Foreskin melanocyte (primary cell): ENCODE measurements at places on chromosomes 4 and X.

DNA sequence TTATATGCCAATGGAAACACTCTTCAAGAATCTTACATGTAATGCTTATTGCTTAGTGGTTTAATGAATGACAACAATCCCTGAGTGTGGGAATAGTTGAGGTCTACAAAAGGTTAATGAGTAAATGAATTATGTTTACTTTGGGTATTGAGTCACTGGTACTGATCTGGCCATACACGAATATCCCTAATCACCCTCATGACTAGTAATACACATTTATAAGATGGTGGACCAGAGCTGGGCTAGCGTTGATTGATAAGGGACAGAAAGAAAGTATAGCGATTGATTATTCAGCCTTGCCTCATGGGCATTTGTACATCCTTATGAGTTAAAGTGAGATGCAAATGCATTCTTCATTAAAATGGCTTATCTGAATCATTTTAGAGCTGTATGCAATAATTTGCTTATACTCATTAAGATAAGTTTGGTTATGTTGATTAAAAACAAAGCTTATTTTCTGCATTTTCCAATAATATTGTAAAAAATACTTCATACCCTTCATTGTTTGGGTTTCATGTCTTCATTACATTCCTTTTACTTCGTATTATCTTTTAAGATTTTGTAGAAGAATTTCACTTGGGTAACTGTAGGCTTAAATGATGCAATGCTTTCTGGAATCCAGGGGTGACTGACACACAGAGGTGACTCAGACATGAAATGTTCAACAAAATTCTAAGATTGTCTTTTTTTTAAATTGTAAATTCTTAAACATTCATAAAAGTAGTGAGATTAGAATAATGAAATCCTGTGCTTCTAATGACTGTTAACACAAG, 47.4 kb downstream of the FGF2 start:
- DNase-seq, result no peak

DNA sequence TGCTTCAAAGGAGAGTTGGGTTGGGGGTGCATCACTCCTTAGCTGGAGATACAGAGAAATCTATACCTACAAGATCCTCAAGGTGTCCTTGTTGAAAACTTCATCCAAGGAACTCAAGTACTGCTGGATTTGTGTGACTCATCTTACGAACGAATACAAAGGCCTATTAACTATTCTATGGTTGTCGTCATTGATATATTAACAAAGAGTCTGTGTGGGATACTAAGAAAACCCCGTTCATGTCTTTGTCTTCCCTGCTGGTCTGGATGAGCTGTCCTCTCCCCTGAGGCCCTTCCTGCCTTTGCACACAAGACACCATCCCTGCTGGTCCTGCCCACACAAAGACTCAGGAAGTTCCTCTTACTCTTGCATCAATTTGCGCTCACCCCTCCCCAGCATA, 54.9 kb upstream of the IRF2 start:
- peak; percentile 99 for DNase-seq

GRCh38 chr4:140726776-140727500, 29.2 kb downstream of the TBC1D9 start:
- DNase-seq, result no peak

DNA sequence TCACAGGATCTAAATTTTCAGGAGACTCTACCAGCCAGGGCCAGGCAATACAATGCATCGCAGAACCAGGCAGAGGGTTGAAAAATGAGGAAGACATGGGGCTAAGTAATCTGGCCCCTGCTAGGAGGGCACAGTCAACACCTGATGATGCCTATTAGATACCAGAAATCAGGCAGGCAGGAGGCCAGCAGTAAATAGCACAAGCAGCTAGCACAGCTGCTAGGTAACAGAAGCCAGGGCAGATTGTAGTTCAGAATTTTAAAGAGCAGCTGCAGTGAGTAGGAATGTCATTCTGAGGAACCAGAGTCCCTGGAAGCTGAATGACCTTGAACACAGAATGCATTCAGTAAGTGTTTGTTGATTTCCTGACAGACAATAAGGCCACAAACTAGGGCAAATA, 38.8 kb upstream of the TRPC5OS start:
- DNase-seq, result no peak

DNA sequence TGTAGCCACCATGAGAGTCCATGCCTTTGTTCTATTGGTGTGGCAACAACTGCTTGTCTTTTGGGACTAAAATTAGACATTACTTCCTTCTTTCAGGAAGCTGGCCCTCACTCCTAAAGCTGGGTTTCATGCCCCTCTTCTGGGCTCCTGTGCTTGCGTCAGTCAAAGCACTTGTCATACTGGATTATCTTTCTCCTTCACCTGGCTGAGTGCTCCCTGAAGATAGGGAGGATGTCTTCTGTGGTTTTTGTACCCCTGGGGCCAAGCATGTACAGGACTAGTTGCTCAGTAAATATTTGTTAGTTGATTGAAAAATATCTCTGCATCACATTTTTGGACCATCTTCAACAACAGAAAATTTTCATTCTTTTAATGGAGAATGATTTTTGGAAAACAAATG, 26.1 kb upstream of the LONRF3 start:
- DNase-seq, result no peak

DNA sequence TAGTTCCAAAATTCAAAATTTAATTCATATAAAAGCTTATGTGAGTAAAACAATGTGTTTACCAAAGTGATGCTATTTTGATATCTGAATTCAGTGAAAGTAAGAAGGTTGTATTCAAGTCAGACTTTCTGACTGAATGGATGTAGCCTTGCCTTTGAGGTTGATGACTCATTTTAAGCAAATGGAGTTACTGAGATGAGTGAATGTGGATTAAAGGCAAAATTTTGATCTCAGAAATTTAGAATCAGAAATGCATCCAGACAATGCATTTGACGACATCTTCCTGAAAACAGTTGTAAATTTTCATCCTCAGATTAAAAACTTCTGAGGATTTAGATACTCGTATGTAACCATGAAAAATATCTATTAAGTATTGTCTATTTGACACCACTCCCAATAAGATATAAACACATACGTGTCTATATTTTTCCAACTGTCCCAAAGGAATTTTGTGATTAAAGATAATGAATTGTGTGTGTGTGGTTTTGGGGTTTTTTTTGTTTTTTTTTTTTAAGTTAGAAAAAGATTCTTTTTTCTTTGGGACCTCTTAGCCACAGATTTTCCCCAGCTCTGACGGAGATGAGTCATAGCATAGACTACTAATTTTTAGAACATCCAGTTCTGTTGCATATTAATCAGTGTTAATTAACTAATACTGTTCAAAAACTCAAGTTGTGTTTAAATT, 34.4 kb downstream of the NFKB1 start:
- DNase-seq, result peak; percentile 41

GRCh38 chr4:174521800-174522182, 497 bp downstream of the HPGD start:
- DNase-seq, result no peak

GRCh38 chr4:72945719-72946336, 123.7 kb downstream of the COX18 start:
- DNase-seq, result no peak

DNA sequence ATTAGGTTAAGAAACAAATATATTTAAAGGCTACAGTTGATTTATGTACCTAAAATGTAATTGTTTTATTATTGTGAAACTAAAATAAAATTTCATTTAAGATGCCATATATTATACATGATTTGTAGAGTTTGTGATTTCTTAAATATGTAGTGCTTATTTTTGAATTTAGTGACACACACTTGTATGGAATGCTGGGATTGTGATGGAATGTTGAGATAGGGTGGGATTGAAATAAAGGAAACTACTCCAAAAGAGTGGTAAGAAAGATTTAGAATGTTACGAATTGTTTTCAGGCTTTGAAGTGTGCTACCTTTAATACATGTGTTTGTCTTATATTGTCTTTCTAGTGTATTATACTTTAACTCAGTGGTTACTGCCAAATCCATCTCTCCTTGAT, 330.3 kb upstream of the PITX2 start:
- no peak for DNase-seq

DNA sequence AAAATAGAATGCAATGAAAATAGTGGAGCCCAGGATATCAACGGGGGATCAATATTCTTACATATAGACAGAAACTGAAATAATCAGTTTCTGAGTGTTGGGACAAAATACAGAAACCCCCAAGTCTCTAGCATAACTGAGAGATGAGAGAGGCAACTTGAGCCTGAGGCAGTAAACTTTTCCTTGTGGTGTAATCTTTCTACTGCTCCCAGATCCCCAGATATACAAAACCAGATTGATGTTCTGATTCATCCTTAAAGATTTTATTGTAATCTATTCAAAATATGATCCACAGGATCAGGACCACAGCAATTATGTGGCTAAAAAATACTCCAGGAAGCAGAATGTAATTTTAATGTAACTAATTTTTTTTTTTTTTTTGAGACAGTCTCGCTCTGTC, 2282.6 kb downstream of the ARAP2 start:
- DNase-seq, result no peak

- DNase-seq, result no peak
Observed at GRCh38 chr4:119299260-119299671, 22.7 kb downstream of the FABP2 start.

DNA sequence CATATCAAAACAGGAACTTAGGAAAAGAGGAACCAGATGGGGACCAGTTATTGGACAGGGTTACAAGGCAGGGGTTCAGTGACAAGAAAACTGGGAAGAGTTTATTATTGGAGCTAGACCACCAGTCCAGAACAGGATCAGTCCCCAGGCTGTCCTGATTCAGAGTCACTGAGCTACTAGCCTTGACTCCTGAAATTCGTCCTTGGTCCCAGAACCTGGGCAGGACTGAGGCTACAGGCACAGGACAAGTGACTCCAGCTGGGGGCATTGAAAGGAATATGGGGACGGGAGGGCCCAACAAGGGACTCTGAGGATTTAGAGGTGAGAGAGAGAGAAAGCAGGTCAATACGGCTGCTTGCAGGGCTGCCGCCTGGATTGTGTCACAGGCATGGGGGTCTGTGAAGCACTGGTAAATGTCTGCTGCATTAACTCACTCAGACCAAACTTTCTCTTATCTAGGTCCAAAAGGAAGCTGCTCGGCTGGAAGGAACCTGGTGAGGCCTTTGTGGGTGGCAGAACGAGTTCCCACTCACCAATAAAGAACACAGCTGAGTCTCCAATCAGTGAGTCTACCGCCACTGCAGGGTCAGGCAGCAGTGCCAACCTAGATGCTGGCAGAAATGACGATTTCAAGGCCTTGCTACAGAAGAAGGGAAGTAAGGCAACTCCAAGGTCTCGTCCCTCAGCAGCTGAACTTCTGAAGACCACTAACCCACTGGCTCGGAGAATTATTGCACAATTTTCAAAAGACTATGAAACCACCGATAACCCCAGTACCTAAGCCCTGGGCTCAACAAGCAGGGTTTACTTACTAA, 11.3 kb upstream of the RTL5 start:
- DNase-seq, result no peak

DNA sequence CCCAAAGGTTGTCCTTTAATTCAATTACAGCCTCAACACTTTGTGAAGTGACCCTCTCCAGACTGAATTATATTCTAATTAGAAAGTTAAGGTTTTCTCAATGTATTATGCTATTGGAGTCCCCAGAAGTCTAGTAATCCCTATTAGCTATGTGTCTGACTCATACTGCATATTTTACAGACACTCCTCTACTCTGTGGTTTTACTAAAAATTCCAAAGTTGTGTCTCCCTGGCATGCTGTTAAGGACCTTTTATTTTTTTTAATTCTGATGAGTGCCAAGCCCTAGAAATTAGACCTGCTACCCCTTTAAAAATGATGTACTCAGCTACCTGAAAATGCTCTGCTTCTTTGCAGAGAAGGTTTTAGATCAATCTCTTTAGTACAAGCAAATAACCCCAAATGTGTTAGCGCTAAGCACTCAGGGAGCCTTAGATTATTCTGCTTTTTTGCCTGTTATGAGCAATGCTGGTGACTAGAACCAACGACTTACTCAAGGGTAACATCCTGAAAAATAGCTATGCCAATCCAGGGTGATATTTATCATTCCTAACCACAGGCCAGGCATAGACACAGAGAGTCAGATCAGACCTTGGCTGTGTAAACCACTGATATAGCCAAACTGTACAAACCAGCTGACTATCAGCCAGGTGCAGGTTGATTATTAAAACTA, 26.1 kb upstream of the CXCL13 start:
- DNase-seq, result peak; percentile 71

DNA sequence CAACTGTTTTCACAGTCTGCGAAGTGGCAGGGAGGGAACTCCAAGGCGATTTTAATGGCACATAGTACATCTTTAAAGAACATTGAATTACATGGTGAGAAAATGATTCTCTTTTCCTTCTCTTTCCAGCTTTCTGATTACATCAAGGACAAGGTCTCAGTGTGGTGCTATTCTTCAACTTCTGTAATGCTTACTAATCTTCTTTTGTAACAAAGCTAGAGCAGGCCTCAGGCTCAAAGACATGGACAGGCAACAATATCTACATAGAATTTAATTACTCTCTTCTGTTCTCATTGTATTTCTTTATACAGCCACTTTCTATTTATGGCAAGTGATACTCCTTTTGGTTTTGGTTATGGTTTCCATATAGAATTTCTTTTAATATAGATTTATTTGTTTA, 48.4 kb downstream of the RTL5 start:
- no peak for DNase-seq

DNA sequence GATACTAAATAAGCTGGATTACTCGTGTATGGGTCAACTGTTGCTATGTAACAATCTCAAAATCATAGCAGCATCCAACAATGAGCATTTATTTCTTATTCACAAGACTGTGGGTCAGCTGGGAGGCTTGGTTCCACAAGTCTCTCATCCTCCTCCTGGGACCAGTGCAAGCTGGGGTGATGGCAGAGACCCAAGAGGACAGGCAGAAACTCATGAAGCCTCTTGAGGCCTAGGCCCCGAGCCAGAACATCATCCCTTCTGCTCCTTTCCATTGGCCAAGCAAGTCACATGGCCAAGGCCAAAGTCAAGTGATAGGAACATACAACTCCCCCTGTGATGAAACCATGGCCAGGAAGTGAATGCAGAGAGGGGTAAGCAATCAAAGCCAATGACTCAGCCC, 422.1 kb downstream of the BCOR start:
- peak; percentile 73 for DNase-seq

GRCh38 chr4:139768896-139769295, 103.3 kb downstream of the MGST2 start:
- no peak for DNase-seq

- no peak for DNase-seq
Observed at GRCh38 chr4:15551740-15552446, 82.2 kb downstream of the CC2D2A start.

DNA sequence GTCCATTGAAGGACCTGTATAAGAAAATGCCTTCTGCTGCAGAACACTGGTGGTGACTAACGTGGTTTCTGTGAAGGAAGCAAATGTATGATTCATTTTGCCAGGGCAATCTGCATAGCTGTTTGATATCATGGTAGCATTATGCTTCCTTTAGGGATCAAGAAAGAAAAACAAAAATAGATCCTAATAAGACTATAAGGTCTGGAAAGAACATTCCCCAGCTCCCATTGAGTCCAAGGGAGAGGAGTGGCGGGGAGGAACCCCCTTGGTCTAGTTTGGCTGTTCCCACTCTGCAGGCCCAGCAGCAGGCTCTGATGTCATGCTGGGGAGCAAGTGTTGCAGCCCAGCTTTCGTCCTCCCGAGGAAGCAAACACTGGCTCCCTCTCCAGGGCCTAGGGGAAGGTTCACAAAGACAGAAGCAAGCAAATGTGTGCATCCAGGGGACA, 154.5 kb upstream of the GALNT7 start:
- peak; percentile 25 for DNase-seq

GRCh38 chr4:74166135-74166534, 8.2 kb downstream of the MTHFD2L start:
- no peak for DNase-seq
